ENCODE measurements at places on chromosomes 6 and 20. TPM values are rescaled to one million over a fixed set of nuclear protein-coding genes. Genes with fewer than 3 reads are reported as not detected.

GRCh38 chr6:25122622-25123237, 156.4 kb upstream of the CARMIL1 start:
- peaks cover 44% of the 10 kb centered on the region for H3K36me3 ChIP-seq
- H3K4me1 ChIP-seq, result peaks cover 15% of the 10 kb centered on the region
- H3K27me3 ChIP-seq, result no peaks in the 10 kb centered on the region
- no peak overlapping the region for H3K27ac ChIP-seq
- no peak overlapping the region for H3K4me3 ChIP-seq

GRCh38 chr6:52549428-52549827, 27.4 kb downstream of the TRAM2 start:
- no peaks in the 10 kb centered on the region for H3K27me3 ChIP-seq
- H3K4me1 ChIP-seq, result peaks cover 56% of the 10 kb centered on the region
- no peak overlapping the region for H3K4me3 ChIP-seq
- DNase-seq, result no peak
- no peak overlapping the region for H3K27ac ChIP-seq
- peaks cover 6% of the 10 kb centered on the region for H3K36me3 ChIP-seq

- DNase-seq, result no peak
- H3K36me3 ChIP-seq, result peaks cover 5% of the 10 kb centered on the region
- H3K27ac ChIP-seq, result peak overlapping the region; percentile 83
- H3K27me3 ChIP-seq, result no peaks in the 10 kb centered on the region
- H3K4me3 ChIP-seq, result peak overlapping the region; percentile 92
- H3K4me1 ChIP-seq, result peaks cover 26% of the 10 kb centered on the region
Observed at GRCh38 chr6:57173056-57173885, 1.1 kb downstream of the BAG2 start.

DNA sequence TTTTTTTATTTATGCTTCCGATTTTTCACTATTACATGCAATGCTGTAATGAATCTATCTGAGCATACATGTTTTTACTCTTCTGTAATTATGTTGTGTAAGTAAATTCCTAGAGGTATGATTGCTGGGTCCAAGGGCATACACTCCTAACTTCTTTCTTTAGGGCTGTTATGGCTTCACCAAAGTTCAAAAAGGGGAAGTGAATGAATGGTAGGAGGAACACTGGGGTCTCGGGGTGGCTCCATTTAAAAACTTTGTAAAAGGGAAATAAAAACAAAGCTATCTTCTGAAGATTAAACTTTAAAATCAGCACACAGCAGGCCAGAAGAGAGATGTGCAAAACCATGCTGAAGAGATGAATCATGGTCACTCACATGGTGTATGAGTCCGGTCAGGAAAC, 289.1 kb upstream of the SUPT3H start:
- H3K27me3 ChIP-seq, result peaks cover 15% of the 10 kb centered on the region
- no peak overlapping the region for H3K4me3 ChIP-seq
- no peak overlapping the region for H3K27ac ChIP-seq
- no peak for DNase-seq
- peaks cover 26% of the 10 kb centered on the region for H3K4me1 ChIP-seq

DNA sequence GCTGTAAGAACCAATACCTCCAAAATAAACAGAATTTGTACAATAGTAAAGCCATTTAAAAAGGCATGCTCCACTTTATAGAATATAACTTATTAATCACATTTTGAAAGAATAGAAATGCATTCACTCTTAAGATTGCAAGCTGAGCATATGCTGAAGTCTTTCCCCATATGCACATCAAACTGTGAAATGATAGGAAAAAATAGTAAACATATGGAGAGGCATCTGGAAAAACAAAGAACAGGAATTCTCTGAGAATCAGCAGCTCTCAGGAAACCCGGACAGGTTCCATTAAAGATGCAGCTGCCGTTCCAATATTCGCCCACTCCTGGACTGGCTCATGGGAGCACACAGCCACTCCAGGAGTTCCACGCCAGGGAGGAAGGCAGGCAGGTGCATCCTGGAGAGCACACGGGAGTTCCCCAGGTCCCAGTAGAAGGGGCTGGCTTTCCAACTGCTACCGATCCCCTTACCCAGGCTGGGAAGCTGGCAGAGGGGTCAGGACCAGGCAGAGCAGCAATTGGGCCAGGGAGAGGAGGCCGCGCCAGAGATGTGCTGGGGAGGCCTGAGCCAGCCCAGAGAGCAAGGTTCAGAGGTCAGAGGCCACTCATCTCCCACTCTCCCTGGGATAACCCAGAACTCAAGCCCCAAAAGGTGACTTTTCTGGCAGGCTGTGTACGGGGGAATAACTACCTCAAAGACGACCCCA, 111.1 kb downstream of the DLL1 start:
- no peak overlapping the region for H3K4me3 ChIP-seq
- H3K27me3 ChIP-seq, result no peaks in the 10 kb centered on the region
- H3K4me1 ChIP-seq, result no peaks in the 10 kb centered on the region
- no peak overlapping the region for H3K27ac ChIP-seq
- no peak for DNase-seq

- H3K27ac ChIP-seq, result peak overlapping the region; percentile 35
- peaks cover 57% of the 10 kb centered on the region for H3K36me3 ChIP-seq
- H3K4me3 ChIP-seq, result no peak overlapping the region
- no peaks in the 10 kb centered on the region for H3K27me3 ChIP-seq
- peaks cover 37% of the 10 kb centered on the region for H3K4me1 ChIP-seq
Observed at GRCh38 chr6:35473850-35474130, 5.6 kb downstream of the RPL10A start.

- peak overlapping the region; percentile 38 for H3K27ac ChIP-seq
- no peaks in the 10 kb centered on the region for H3K36me3 ChIP-seq
- no peak for DNase-seq
- peaks cover 14% of the 10 kb centered on the region for H3K4me1 ChIP-seq
Observed at GRCh38 chr6:135128268-135128914, 52.7 kb upstream of the MYB start.

DNA sequence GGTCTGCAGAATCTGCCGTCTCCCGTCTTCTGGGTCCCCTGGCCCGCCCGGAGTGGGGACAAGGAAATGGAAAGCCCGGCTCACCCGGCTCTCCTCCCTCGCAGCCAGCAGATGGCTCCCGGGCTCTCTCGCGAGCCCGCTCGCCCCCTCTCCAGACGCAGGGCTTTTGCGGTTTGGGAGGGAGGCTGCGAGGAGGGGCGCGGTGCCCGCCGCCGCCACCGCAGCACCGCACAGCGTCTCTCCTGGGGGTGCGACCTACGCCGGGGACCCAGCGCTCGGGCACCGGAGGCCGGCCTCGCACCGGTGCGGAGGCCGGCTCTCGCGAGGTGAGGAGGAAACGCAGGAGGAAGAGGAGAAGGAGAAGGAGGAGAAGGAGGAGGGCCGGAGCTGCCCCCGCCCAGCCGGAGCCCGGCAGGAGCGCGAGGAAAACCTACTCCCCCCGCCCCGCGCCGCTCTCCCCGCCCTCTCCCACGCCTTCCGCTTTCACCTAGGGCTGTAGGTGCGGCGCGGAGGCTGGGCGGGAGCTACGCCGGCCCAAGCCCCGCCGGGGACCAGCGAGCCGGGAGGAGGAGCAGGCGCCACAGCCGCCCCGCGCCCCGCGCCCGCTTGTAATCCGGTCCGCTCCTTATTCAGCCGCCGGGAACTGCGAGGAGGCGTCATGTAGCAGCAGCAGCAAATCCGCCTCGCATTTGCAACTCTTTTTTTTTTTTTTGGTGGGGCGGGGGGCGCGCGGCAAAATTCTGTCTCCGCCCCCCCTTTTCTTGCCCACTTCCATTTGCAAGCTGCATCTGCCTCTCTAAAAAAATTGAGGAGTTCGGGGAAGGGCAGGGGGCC, at the start of gene CARMIL1:
CARMIL1 (plus strand) TSS at position 461 of the 834 bp plus-strand sequence. CDS start 422 bp downstream, outside the sequence.
- H3K4me1 ChIP-seq, result peaks cover 34% of the 10 kb centered on the region
- no peaks in the 10 kb centered on the region for H3K36me3 ChIP-seq
- H3K27me3 ChIP-seq, result no peaks in the 10 kb centered on the region
- peak within 1 kb of the TSS; percentile 65 for H3K27ac ChIP-seq
- peak; percentile 62 for DNase-seq

GRCh38 chr6:18323935-18324705, 59.8 kb upstream of the DEK start:
- H3K27me3 ChIP-seq, result no peaks in the 10 kb centered on the region
- DNase-seq, result no peak
- peaks cover 34% of the 10 kb centered on the region for H3K4me1 ChIP-seq

- no peaks in the 10 kb centered on the region for H3K27me3 ChIP-seq
- H3K36me3 ChIP-seq, result no peaks in the 10 kb centered on the region
- no peak overlapping the region for H3K27ac ChIP-seq
- DNase-seq, result no peak
- peaks cover 6% of the 10 kb centered on the region for H3K4me1 ChIP-seq
Observed at GRCh38 chr6:16576451-16577368, 184.6 kb downstream of the ATXN1 start.

- H3K4me3 ChIP-seq, result no peak overlapping the region
- H3K27ac ChIP-seq, result peak overlapping the region; percentile 13
- peaks cover 30% of the 10 kb centered on the region for H3K36me3 ChIP-seq
- H3K4me1 ChIP-seq, result peaks cover 45% of the 10 kb centered on the region
- H3K27me3 ChIP-seq, result no peaks in the 10 kb centered on the region
Observed at GRCh38 chr6:11236076-11236750, 3.7 kb upstream of the NEDD9 start.

DNA sequence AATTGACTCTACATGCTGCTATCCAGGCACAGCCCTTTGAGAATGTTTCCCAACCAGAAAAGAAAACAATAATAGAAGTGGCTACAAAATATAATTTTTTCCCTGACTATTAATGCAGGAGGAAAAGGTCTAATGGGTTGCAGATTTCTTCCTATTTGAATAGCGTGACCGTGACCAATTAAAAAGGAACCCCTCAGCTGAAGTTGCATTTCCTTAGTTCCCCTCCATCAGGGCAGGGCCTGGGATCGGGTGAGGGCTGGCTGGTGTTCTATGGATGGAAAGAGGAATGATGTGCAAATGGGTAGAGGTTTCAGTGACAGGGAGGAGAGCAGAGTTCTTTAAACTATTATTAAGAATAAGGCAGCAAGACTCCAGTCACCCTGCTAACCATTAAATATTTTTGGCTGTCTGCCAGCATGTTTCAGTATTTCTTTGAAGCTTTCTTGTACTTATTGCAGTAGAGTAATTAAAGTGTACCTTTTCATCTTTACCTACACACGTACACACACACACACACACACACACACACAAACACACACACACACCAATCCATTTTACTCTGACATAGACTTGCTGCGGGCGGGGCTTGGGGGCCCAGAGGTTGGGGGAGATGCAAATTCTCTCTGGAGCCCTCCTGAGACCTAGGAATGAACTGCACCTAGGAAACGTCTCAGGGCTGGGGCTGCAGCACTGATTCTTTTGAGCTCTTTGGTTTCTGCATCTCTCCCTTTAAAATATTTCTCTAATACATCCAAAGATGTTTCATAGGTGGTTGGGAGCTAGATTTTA, 154.8 kb upstream of the SLC35B3 start:
- no peaks in the 10 kb centered on the region for H3K36me3 ChIP-seq
- no peaks in the 10 kb centered on the region for H3K27me3 ChIP-seq
- H3K4me1 ChIP-seq, result no peaks in the 10 kb centered on the region
- no peak overlapping the region for H3K27ac ChIP-seq
- no peak for DNase-seq
- H3K4me3 ChIP-seq, result no peak overlapping the region

GRCh38 chr6:53203483-53203882, 54.8 kb upstream of the GCM1 start:
- H3K36me3 ChIP-seq, result no peaks in the 10 kb centered on the region
- H3K4me3 ChIP-seq, result peak overlapping the region; percentile 37
- peak overlapping the region; percentile 80 for H3K27ac ChIP-seq
- H3K4me1 ChIP-seq, result peaks cover 74% of the 10 kb centered on the region
- DNase-seq, result no peak

GRCh38 chr20:10946124-10946880, 272.5 kb upstream of the JAG1 start:
- no peak overlapping the region for H3K27ac ChIP-seq
- H3K27me3 ChIP-seq, result no peaks in the 10 kb centered on the region
- H3K4me3 ChIP-seq, result no peak overlapping the region
- DNase-seq, result no peak
- no peaks in the 10 kb centered on the region for H3K36me3 ChIP-seq

DNA sequence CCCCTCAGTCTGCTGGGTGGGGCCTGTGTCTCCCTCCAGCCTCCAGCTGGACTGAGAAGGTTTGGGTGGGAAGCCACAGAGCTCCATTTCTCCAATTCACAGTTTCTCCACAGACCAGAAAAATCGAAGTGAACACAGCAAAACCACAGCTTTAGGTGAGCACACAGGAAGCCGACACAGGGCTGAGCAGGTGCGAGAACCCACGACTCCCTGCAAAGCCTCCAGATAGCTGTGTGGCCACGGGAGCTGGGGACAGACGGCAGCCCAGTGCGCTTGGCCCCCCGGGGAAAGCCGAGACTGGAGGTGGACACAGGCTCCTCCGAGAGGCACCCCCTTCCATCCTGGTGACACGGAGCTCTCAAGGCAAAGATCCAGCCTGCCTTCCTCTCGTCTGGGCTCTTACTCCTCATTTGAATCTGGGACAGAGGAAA, 29.0 kb upstream of the MPC1 start:
- H3K36me3 ChIP-seq, result peaks cover 2% of the 10 kb centered on the region
- DNase-seq, result no peak
- no peak overlapping the region for H3K4me3 ChIP-seq

The BPIFB1 gene
- total RNA-seq, result not detected

The FABP7 gene
- total RNA-seq, result not detected

The LY6G6D gene
- total RNA-seq, result not detected

The DIDO1 gene
- total RNA-seq, result 89.1 TPM

The MYH7B gene
- total RNA-seq, result 0.20 TPM

All from activated B cell treated with CpG ODN at 0.5 μM for 24 hours (primary cell).